ENCODE measurements at places on chromosomes 3 and 15.
A peak's percentile ranks its signal among the peaks of the same experiment; 100 is the strongest.

DNA sequence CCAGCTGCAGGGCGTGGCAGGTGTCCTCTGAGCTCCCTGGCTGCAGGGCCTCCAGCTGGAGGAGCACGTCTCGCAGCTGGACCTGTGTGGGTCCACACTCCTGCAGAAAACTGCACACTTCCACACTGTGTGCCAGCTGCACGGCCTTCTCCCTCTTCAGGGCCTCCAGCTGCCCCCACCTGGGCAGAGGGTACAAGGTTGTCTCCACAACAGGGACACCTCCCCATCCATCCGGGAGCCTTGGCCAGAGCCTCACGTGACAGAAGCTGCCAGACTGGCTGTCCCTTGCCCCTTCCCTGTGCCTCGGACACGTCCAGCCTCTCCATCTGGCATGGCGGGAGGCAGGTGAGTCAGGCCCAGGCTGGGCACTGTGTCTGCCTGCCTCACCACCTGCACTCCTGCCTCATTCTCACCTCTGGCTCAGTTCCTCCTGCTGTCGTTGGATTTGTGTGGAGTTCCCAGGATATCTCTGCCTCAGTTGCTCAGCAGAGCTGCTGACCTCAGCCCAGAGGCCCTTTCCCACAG is 14.5 kb downstream of the SPTBN5 start:
- no peak for DNase-seq

DNA sequence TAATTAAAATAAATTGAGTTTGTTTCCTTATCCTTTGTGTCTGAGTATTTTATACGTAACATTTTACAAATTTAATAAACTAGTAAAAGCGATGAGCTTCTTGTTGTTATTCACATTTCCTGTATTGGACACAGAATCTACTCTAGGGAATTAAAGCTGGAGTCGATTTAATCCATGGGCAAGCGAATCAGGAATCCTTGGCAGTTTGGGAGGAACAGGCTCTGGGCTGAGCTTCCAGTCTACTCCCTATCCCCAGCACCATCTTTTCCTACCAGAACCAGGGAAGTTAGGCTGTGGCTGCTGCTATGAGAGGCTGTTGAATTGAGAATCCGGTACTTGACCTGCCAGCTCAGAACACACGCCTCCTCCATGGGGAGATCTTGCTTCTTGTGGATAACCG is 437.3 kb upstream of the TPM1 start:
- DNase-seq = no peak

- DNase-seq = peak; percentile 62
Observed at GRCh38 chr15:83694015-83694414, 40.1 kb downstream of the ADAMTSL3 start.

- no peak for DNase-seq
Observed at GRCh38 chr15:88029696-88030095, 226.8 kb downstream of the NTRK3 start.

GRCh38 chr3:170651260-170651845 is 65.5 kb upstream of the SLC7A14 start:
- no peak for DNase-seq

- no peak for DNase-seq
Observed at GRCh38 chr3:55630280-55630920, 143.3 kb upstream of the WNT5A start.

DNA sequence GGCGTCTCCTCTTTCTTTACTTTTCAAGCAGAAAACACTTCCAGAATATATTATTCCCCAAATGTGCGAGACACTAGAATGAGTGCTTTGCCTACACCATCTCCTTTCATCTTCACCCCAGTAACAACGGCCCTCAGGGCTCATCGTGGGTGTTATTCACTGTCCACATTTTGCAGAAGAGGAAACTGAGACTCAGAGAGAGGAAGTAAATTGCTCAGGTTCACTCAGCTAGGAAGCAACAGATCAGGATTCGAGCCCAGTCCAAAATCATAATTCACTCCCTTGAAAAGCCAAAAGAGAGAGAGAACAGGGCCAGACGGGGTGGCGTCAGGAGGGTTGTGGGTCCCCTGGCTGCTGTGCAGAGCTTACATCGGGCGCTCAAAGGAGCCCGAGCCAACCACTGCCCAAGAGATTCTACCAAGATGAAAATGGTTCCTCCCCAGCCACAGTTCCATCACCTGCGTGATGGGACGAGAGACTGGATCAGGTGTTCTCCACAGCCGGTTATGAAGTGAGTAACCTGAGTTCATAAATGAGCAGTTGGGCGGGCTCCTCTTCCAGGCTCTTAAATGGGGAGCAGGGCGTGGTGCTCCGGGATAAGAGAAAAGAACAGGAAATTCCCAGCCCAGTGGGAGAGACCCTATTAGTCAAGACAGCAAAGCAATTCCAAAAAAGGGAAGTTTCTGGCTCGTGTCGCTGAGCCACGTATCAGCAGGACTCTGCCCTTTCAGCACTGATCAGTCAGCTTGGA is 48.6 kb upstream of the FLNB start:
- peak; percentile 70 for DNase-seq

DNA sequence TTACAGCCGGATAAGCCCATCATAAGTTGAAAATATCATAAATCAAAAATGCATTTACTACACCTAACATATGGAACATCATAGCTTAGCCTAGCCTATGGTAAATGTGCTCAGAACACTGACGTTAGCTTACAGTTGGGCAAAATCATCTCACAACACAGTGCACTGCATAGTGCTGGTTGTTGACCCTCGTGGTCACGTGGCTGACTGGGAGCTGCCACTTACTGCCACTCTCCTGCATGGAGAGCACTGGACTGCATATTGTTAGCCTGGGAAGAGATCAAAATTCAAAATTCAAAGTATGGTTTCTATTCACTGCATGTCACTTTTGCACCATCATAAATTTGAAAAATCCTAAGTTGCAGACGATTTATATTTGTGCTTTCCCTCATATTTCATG is 94.0 kb upstream of the CACNA2D3 start:
- DNase-seq = no peak

DNA sequence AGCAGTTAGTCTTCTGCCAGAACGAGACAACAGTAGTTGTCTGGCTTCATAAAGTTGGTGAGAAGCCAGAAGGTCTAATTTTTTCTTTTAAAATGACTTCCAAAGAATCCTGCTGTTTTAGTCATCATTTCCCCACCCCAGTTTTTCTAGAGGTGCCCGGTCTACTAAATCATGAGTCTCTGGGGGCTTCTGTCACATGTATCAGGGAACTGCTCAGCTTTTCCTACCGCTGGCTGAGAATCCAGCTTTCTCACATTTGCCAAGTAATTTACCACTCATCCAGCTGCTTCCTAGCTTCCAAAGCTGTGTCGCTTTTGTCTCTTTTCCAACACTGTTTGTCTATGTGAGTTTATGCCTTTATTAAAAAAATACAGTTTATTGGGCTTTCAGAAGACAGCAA is 183.3 kb downstream of the NSUN3 start:
- DNase-seq = peak; percentile 10

GRCh38 chr3:39164414-39164813 is 11.0 kb upstream of the CSRNP1 start:
- no peak for DNase-seq

DNA sequence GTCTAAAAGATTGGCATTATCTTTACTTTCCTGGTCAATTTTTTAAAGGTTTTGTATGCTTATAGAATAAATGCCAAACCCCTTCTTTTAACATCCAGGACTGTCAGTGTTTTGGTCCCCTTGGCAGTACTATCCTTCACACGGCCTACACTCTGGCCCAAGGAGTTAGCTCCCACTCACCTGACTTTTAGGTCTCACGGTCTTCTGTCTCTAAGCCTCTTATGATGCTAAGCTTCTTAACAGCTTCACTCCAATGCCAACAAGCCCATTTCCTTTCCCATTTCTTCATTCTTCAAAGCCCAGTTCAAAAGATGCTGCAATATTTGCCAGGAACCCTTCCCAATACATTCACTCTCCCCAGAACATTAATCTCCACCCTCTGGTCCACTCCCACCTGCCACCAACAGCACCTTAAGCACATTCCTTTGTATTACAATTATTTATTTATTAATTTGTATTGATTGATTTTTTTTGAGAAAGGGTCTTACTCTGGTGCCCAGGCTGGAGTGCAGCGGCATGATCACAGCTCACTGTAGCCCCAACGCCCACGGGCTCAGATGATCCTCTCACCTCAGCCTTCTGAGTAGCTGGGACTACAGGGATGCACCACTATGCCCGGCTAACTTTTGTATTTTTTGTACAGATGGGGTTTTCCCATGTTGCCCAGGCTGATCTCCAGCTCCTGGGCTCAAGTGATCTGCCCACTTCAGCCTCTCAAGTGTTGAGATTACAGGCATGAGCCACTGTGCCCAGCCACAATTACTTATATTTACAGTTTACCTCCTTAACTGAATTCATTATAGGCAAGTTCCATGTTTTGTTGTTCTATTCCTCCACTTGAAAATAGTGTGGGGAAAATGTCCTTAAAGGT is 27.8 kb downstream of the IFT80 start:
- no peak for DNase-seq

DNA sequence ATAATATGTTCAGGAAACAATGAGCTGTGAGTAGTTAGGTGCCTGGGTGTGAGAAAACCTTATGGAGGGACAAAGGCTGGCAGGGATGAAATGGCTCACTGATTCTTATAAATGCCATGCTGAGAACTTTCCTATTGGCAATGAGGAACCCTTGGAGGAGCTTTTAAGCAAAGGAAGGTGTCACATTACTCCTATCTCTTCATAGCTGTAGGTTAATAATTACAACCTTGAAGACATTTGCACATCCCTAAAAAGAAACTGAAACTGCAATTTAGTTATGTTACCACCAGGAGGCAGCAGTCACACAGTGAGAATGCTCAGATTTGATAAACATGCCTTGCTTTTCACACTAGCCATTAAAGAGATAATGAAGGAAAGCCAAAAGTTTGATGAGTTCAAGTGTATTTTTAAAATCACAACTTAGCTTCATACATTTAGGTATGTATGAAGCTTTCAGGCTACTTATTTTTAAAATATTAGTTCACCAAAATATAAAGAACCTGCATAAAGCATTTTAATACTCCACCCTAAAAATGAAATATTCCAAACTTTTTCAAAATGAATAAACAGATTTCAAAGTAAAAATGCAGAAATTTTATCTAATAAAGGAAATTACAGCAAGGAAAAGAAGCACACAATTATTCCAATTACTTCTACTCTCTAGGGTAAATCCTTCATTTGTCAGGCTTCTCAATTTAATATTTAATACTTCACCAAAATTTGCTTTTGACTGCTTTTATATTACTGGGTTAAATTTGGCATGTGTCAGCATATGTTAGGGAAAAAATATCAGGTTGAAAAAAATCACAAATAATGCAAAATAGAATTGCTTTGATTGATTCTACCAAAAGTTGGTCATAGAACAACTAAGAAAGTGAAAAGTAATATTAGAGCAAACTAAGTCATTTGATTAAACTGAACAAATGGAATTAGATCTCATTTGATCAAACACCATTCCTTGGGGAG is 136.9 kb upstream of the SLC2A2 start:
- no peak for DNase-seq
